ENCODE measurements at places on chromosomes 5 and 9.

- DNase-seq = no peak
Observed at GRCh38 chr5:125408448-125409233, 662.2 kb upstream of the ZNF608 start.

- no peak for DNase-seq
Observed at GRCh38 chr5:12870872-12871539, 966.8 kb upstream of the CTNND2 start.

- DNase-seq = no peak
Observed at GRCh38 chr5:178589180-178590140, 733 bp downstream of the COL23A1 start.

GRCh38 chr5:179297486-179298180 is 47.6 kb downstream of the ADAMTS2 start:
- no peak for DNase-seq

GRCh38 chr9:88691811-88692210 is 156.8 kb downstream of the NXNL2 start:
- no peak for DNase-seq

- DNase-seq = no peak
Observed at GRCh38 chr5:149677731-149678130, 52.4 kb upstream of the PPARGC1B start.

GRCh38 chr5:107661038-107661649 is 9.6 kb downstream of the EFNA5 start:
- DNase-seq = no peak

- no peak for DNase-seq
Observed at GRCh38 chr9:7117676-7118561, 360.1 kb downstream of the KDM4C start.

- no peak for DNase-seq
Observed at GRCh38 chr9:117000196-117000723, 313.2 kb downstream of the TRIM32 start.

DNA sequence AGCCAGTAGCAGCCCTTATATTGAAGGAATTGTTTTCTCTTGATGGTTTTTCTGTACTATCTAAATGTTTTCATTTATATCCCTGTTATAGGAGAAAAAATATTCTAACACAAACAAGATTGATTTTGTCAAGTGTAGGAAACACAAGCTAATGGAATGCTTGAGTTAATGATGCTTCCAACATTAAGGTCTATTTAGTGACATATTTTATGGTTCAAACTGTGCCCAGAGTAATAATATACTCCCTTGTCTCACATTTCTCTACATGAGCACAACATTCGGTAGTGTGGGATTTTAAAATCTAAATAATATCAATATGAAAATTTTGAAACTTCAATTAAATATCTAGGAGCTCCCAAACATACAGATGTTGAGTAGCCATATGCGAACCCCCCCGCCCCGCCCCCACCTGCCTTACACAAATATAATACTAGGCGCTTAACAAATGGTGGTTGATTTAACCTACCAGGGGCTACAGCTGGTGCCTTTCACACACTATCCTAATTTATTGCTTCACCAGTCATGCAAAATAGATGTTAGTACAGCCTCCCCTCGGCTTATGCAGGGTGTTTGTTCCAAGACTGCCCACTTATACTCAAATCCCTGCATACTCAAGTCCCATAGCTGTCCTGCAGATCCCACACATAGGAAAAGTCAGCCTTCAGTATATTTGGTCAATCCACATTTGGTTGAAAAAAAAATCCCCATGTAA is 124.1 kb upstream of the ACO1 start:
- DNase-seq = no peak

GRCh38 chr5:125612181-125612721 is 811.0 kb upstream of the GRAMD2B start:
- no peak for DNase-seq

DNA sequence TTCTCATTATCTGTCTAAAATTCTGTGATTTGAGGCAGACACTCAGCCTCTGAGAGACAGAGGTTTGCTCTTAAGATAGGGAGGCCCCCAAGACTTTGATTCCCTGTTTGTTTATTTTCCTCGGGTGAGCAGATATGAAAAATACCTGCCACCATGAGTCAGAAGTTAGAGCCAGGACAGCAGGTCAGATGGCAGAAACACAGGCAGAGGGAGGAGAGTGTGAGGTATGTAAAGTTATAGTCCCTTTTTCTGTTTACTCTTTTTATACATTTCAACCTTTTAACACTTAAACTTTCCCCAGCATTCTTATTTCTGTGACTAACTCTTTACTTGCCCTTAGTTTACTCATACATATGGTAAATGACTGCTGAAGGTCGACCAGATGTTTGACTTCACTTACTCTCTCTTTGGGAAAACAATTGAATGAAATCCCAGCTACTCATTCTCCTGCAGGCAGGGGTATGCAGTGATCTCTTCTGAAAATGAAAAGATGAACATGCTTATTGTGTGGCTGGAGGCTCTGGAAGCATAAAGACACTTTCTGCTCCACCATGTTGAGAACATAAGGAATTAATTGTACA is 383.8 kb downstream of the NTRK2 start:
- no peak for DNase-seq

DNA sequence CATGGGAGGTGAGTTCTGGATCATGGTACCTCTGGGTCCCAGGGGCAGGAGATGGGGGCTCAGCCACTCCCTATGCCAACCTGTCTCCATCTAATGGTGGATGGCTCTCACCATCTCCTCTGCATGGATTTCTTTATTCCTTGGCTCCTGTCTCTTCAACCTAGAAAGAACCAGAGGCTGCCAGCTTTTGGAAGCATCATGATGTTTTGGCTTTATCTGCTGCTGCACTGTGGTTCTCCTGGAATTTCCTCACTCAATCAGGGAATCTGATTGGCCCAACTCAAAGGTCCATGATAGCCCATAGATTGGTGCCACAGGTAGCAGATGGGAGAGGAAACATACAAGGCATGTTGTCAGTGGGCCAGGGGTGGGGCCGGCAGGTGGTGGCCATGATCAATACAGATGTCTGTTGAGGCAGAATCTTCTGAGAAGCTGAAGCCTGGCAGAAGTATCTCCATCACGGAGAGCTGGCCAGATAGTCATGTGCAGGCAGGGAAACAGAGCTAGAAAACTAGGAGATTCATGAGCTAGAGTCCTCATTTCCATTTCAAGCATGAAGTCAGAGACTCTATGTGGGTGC is 158.2 kb downstream of the MACROH2A1 start:
- DNase-seq = no peak

DNA sequence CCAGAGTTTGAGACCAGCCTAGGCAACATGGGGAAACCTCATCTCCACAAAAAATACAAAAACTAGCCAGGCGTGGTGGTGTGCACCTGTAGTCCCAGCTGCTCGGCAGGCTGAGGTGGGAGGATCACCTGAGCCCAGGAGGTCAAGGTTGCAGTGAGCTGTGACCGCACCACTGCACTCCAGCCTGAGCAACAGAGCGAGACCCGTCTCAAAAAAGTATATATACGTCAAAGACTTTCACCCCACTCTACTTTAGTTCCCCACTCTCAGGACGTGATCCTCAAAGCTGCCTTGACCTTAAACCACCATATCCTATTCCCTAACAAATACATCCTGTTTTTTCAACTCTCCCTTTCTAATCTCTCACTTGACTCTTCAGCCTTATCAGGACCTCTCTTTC is 41.0 kb downstream of the PCDHGC5 start:
- DNase-seq = no peak

DNA sequence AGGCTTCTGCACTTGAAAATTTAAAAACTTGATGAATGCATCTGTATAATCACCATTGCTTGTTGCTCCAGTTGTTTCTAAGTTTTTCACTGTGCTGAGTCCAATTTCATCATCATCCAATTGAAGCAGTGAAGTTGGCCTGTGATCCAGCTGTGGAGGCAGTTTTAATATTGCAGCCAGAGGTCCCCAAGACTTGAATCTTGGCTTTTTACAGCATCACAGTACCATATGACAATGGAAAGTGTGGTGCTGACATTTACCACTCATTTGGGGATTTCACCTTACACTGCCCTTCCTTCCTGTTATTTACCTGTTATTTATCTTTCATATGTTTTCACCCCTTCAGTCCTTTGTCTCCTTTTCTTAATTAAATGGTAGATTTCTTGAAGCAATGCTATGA is 76.2 kb upstream of the SPIN1 start:
- no peak for DNase-seq

- no peak for DNase-seq
Observed at GRCh38 chr5:120545951-120546350, 81.9 kb downstream of the PRR16 start.

DNA sequence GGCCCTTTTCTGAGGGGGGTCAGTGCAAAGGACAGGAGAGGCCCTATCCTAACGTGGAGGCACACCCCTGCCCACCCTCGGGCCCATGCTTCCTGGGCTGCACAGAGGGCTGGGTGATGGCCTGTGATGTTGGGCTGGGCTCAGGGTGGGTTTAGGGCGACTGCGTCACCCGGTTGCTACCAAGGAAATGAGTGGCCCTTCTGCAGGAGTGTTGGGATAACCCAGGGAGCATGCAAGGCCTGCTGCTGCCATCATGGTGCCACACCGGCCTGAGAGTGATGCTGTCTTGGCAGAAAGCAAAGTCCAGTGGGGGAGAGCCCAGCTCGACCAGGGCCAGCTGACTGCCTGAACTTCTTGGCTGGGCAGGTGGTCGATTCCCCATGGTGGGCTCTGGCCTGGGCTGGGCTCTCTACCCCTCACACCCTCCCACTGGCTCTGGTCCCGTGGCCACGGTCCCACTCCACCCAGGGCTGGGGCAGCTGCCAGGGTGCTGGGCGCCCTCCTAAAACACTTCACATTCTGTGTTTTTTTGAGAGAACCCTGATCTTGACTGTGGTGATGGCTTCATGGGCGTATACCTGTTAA is 21.5 kb upstream of the MRNIP start:
- DNase-seq = no peak

GRCh38 chr9:127293767-127294166 is 29.2 kb downstream of the GARNL3 start:
- DNase-seq = no peak

- no peak for DNase-seq
Observed at GRCh38 chr9:126619361-126620135, 5.8 kb downstream of the LMX1B start.

GRCh38 chr5:152329207-152329606 is 75.9 kb downstream of the NMUR2 start:
- no peak for DNase-seq

Data from stimulated activated CD4-positive, alpha-beta T cell treated with anti-CD3 and anti-CD28 coated beads, Interleukin-1b, Interleukin-23, amount 100 ng/mL, for 1 hour (primary cell).